ENCODE measurements at places on chromosomes 11 and 22.

- no peak for DNase-seq
Measured at GRCh38 chr11:130872981-130873380, 43.3 kb downstream of the SNX19 start.

DNA sequence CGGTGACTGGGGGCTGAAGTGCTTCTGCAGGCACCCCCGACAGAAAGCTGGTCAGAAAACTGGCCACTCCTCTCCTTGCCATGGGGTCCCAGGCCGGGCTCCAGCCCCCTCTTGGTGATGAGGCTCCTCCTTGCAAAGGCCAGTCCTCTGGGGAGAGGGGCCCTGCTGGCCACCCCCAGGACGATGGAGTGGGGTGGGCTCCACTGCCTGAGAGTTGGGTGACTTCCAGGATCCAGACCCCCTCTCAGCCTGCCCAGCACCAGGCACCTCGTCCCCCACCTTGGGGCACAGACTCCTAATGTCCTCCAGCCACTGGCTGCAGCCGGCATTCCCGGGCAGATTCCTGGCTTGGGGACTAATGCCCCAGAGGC is 441 bp upstream of the RPS6KA4 start:
- DNase-seq: no peak

DNA sequence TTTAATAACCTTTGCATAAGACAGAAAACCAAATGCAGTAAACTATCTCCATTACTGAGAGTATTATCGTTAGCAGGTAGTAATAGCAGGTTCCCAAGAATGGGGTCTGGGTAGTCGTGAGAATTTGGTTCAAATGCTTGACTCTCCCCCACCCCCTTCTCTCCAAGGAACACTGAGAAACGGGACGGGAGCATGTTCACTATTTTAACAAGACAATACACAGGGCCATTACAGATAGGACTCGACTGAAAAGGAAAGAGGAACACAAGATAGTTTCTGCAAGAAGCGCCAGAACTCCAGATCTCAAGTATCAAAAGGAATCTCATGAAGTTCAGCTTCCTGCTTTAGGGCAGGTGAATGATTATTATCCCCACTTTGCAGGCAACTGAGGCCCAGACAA is 27.0 kb downstream of the KMT5B start:
- no peak for DNase-seq

- DNase-seq: no peak
Measured at GRCh38 chr11:60939855-60940254, 12.1 kb downstream of the SLC15A3 start.

- DNase-seq: no peak
Measured at GRCh38 chr22:19652316-19652715, 62.0 kb upstream of the SEPTIN5 start.

- no peak for DNase-seq
Measured at GRCh38 chr11:12389676-12390657, 12.6 kb downstream of the PARVA start.
